ENCODE measurements at places on chromosomes 3 and 15.
A peak's percentile ranks its signal among the peaks of the same experiment; 100 is the strongest.

DNA sequence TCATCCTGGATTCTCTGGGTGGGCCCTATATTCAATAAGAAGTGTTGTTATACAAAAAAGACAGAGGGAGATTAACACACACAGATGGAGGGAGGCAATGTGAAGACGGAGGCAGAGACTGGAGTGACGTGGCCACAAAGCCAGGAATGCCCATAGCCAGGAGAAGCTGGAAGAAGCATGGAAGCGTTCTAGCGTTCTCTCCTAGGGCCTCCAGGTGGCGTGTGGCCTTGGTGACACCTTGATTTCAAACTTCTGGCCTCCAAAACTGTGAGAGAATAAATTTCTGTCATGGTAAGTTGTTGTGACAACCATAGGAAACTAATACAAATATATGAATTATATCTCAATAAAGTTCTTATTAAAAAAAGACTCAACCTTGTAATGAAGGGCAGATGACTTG lies 21.3 kb downstream of the THBS1 start:
- DNase-seq, result no peak

DNA sequence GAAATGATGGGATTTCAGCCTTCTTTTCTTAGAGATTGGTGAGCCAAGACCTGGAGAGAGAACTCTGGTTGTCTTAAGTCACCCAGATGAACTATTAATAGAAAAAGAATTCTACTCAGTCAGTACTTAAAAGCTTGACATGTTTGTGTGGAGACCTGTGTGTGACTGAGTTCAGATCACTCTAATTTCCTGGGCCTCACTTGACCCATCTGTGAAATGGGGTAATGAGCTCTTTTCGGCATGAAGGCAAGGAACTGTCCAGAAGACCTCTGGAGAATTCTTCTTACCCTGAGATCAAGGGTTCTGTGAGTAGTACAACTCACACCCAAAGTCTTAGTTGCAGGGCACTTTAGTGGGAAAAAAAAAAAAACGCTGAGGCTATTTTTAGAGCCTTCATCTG lies 92.9 kb downstream of the LPP start:
- no peak for DNase-seq

- DNase-seq, result no peak
Measured at GRCh38 chr15:68608206-68608843, 29.5 kb downstream of the CORO2B start.

GRCh38 chr3:39147711-39148434 lies 5.5 kb downstream of the CSRNP1 start:
- no peak for DNase-seq

GRCh38 chr3:17980863-17981262 lies 238.4 kb upstream of the TBC1D5 start:
- no peak for DNase-seq

- no peak for DNase-seq
Measured at GRCh38 chr15:83716605-83717004, 62.7 kb downstream of the ADAMTSL3 start.

DNA sequence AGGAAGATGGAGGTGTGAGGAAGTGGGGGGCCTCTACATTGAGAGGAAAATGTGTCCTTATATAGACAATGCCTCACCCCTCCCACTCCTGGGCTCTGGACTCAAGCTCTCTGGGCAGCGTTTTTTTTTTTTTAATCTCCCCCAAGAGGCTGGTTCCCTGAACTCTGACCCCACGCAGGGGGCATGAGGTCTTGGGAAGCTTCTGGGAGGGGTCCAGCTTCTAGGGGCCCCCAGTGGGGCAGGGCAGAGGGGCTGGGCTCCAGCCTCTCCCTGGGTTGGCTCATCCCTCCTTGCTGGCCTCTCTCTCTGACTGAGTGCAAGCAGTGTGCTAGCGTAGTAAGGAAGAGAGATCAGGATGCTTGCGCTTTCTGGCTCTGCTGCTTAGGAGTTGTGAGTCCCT lies 101.4 kb upstream of the HACD2 start:
- DNase-seq, result no peak

GRCh38 chr3:38782148-38782547 lies 33.9 kb downstream of the SCN10A start:
- DNase-seq, result no peak

DNA sequence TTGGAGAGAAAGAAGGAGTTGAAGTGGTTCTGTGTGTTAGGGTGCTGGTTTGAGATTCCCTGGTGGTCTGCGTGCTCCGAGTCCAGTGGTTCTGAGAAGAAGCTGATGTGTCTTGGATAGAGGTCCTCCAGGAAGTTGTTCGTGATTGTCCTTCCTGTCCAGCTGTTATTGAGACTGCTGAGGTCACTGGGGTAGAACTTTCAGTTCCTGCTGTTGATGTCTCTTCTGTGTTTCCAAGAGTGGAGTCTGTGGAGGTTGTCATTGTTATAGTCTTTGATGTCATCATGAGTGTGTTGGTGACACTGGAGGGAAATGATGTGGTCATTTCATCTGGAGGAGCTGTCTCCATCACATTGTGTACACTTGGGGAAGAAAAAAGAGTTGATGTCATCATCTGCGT lies 20.8 kb downstream of the MUC4 start:
- DNase-seq, result no peak

DNA sequence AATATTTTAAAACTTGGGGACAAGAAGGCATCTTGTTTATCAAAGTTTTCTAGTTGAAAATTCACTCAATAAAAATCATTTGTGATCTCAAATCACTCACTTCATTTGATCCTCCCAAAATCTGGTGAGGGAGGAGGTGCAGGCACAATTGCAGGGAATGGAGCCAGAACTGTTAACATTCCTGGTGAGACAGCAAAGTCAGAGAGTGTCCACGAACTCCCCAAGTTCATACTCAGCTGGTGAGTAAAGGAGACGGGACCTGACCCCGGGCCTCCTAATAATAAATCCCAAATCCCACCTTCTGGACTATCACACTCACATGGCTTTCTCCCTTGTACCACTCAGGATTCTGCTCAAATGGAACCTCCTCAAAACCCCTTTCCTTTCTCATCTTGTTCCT lies 252.3 kb upstream of the LRTM1 start:
- no peak for DNase-seq

DNA sequence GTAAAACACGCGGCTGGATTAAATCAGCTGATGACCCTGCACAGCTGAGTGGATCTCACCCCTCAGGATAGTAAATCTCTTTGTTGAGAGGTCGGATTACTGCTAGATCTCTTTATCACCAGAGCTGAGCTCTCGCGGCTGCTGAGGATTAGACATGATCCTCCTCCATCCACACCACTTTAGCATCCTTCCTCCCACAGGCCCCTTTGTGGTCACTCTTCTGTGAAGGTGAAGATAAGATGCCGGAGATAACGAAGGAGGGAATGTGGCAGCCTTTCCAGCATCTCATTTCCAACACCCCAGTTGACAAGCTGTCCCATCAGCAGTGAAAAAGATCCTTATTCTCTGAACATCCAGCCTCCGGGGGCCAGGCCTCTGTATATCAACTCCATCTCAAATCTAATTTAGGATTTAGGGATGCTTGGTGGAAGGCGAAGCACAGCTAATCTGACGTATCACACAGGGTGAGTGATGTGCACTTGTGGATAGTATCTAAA lies 47.5 kb upstream of the SELENOK start:
- DNase-seq, result no peak

GRCh38 chr15:69081310-69082004 lies 67.0 kb downstream of the NOX5 start:
- DNase-seq, result no peak

DNA sequence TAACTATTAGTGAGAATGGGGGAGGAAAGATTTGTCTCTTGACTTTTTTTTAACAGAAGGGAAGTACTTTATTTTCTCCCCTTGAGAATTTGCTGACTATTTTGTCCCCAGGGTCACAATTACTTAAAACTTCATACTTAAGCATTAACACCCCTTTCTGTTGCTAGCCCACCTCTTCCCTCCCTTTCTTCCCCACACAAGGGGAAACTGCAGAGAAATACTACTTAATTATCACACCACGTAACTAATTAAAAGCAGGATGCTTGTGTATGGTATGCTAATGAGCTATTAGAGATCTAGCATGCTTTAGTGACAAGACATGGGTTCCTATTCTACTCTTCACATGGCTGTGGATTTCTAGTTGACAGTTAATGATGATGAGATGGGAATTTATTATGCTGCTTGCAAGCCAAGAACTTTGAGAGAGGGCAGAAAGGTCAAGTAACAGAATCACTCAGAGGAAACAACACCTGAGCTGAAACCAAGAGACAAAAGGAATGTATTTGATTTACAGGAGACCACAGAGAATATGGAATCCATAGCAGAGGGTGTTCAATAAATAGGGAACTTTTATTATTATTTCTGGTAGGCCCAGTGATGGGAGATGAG lies 179.2 kb downstream of the LSAMP start:
- no peak for DNase-seq

GRCh38 chr3:29773481-29773880 lies 492.6 kb downstream of the RBMS3 start:
- DNase-seq, result no peak

- no peak for DNase-seq
Measured at GRCh38 chr3:45546126-45546620, 48.4 kb upstream of the LIMD1 start.

DNA sequence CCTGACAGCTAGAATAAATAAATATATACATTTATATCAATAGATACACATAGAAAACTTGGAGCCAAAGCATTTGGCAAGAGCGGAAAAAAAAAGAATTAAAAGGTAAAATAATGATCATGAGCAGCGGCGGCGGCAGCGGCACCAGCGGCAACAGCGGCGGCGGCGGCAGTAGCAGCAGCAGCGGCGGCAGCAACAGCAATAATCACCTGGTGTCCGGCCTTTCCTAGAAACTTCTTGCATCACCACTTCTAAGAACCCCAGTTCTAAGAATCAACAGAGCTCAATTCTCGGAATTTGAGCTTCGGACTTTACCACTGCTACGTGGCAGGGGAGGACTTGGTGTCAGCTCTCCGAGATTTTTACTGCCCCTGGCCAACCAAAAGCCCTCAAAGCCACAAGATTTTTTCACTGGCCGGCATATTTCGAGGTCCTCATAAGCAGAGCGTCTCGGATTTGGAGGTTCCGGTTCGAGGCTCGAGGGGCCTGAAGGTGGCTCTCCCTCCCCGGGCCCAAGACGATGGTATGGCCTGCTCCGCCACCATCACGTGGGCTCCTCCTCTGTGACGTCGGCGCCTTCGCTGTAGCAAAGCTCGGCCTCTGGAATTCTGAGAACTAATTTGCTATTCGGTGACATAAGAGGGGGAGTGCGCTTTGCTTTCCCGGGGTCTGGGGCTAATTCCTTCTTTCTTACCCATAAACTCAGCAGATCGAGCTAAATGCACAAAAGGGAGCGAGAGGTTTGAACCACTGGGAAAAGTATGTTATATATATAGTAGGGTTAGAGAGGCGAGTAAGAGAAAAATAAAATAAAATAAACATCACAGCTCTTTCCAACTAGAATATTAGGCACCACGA lies at the start of gene BCL6:
TSS of gene BCL6 (minus strand) at position 268 of the 858 bp plus-strand sequence. CDS start 11,775 bp downstream, outside the sequence.
- DNase-seq, result peak; percentile 88

- DNase-seq, result no peak
Measured at GRCh38 chr3:94225148-94225865, 162.4 kb downstream of the NSUN3 start.

DNA sequence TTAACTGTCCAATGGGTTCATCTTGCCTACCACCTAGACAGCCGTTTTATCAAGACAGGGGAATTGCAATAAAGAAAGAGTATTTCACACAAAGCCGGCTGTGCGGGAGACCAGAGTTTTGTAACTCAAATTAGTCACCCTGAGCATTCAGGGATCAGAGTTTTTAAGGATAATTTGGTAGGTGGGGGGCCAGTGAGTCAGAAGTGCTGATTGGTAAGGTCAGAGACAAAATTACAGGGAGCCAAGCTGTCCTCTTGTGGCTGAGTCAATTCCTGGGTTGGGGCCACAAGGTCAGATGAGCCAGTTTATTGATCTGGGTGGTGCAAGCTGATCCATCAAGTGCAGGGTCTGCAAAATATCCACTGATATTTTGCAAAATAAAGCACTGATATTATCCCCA lies 29.9 kb upstream of the GPD1L start:
- DNase-seq, result no peak

DNA sequence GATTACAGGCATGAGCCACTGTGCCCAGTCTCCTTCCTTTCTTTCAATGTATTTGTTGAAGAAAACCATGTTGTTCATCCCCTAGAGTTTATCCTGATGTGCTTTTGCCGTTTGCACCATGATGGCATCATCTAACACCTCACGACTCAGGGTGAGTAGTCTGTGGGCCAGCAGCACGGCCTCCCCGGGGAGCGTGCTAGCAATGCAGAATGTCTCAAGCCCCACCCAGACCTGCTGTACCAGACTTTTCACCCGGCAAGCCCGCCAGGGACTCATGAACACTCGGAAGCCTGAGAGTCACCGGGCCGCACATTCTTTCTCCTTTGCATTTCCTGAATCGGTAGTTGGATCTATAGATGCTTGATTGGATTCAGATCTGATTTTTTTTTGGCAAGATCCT lies 64.6 kb downstream of the RPN1 start:
- no peak for DNase-seq

DNA sequence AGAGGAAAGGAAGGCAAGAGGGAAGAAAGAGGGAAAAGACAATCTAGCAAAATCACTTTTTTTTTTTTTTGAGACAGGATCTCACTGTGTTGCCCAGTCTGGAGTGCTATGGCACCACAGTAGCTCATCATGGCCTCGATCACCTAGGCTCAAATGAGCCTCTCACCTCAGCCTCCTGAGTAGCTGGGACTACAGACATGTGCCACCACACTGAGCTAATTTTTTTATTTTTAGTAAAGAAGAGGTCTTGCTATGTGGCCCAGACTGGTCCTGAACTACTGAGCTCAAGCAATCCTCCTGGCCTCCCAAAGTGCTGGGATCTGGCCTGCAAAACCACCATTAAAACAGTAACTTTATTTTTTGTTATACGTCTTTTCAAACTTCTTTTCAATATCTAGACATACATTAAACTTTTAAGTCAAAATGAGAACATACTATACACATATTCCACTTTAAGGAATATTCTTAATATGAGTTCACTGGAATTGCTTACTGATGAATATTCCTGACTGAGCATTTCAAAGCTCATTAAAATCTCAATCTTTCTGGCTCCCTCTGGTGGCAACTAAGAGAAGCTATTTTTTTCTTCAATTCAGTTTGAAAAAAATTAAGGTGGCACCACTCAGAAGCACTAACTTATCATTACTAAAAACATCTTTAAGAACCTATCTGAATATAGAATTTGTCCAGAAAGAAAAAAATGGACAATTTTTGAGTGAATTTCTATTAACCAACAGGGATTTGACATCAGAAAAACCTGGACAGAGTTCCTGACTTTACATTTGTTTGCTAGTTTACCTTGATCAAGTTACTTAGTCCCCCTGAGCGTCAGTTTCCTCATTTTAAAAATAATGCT lies 40.9 kb downstream of the UACA start:
- DNase-seq, result no peak

- no peak for DNase-seq
Measured at GRCh38 chr15:67511606-67512005, 9.3 kb upstream of the C15orf61 start.
